Sigmoid colon (tissue), 7 donors: ENCODE measurements at places on chromosomes 16 and 17. TPM values are rescaled to one million over a fixed set of nuclear protein-coding genes. Genes with fewer than 3 reads are reported as not detected.
A peak's percentile ranks its signal among the peaks of the same experiment; 100 is the strongest.

The MT1G gene
- 2.0 TPM for total RNA-seq

DNA sequence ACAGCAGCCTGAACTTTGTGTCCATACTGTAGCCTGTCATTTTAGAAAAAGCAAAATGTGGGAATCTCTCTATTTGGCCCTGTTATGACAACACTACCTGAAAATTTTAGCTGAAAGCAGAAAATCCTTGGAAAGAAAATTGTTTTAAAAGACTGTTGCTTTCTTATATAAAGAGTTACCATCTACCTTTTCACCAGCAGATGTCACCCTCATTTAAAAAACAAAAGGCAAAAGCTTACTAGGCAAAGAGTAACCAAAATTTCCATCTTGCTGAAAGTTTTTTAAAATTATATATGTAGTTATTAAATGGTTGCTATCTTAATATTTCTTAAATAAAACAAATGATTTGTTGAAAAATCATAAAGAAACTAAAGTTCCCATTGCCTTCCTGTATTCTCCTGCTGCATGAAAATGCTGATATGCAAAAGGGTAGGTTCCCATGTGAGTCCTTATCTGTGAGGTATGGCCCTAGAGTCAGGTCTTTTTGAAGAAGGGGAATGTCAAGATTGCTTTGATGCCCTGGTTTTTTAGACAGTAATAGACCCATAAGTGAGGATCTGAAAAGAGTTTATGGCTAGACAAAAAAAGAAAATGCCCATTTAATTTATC, 61.0 kb downstream of the TNRC6C start:
- no peak for DNase-seq

The CCDC144A gene
- 3.8 TPM for total RNA-seq

GRCh38 chr16:54116124-54116655, 170.4 kb downstream of the IRX3 start:
- no peak for DNase-seq

The FAM20A gene
- 6.4 TPM for total RNA-seq

GRCh38 chr16:13909872-13910303, 10.1 kb upstream of the ERCC4 start:
- DNase-seq = peak; percentile 68

DNA sequence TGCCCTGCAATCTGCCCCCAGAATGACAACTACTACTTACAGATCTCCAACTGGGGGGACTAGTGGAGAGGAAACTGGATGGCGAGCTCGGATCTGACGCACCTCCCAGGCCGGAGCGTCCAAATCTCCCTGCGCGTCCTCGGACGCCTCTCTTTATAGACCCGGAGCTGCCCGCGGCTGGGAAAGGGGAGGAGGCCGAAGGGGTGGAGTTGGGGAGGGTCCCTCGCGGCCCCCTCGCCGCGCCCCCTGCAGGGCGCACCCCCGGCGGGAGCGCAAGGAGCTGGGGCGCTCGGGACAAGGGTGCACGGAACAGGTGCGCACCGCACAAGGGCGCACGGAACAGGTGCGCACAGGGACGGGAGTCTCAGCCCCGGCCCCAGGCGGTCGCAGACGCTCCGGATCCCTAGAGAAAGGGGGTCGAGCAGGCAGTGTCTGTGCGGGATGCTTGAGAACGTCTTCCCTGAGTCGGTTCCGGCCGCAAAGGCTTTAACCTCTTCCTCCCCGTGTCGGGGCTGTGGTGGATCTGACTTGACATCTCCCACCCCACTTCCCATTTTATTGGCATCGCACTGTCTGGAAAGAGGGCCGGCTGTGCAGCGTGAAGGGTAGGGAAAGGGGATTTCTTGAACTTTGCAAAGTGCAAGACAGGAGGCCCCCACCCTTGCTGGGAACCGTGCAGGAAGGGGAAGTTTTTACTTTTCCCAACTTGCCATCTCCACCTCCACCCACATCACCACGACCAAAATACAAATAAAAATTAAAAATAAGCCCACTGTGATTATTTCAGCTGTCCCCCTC, at the start of gene MYH11:
TSS of gene MYH11 (minus strand) at position 128 of the 798 bp plus-strand sequence. CDS start 18,776 bp downstream, outside the sequence.
- peak; percentile 91 for DNase-seq

DNA sequence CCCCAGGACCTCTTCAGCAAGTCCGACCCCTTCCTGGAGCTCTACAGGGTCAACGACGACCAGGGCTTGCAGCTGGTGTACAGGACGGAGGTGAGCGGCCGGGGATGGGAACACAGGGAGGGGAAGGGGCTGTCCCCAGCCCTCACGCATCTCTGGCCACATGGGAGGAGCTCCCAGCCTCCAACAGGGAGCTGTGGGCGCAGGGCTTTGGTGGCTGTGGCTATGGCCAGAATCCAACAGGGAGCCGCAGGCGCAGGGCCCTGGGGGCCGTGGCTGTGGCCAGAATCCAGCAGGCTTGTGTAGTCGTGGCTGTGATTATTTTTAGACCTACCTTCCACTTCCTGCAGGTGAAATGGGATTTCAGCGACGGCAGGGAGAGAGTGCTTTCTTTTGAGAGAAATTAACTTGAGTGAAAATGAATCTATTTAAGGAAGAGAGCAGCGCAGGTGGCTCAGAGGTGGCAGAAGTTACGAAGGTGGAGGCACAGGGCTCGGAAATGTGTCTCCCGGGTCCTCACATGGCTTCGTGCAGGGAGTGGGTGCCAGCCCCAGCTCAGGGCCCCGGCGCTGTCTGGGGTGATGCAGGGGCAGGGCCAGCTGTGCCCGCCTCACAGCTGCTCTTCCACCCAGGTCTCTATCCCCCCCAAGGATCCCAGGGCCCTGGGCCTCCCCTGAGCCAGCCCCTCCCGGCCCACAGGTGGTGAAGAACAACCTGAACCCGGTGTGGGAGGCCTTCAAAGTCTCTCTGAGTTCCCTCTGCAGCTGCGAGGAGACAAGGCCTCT, 9.4 kb downstream of the CPNE7 start:
- no peak for DNase-seq

- no peak for DNase-seq
Observed at GRCh38 chr16:9176547-9177418, 85.3 kb downstream of the HAPSTR1 start.

- no peak for DNase-seq
Observed at GRCh38 chr16:64397042-64397441, 724.8 kb downstream of the CDH11 start.

GRCh38 chr17:48356866-48357265, 73.1 kb downstream of the SKAP1 start:
- no peak for DNase-seq

DNA sequence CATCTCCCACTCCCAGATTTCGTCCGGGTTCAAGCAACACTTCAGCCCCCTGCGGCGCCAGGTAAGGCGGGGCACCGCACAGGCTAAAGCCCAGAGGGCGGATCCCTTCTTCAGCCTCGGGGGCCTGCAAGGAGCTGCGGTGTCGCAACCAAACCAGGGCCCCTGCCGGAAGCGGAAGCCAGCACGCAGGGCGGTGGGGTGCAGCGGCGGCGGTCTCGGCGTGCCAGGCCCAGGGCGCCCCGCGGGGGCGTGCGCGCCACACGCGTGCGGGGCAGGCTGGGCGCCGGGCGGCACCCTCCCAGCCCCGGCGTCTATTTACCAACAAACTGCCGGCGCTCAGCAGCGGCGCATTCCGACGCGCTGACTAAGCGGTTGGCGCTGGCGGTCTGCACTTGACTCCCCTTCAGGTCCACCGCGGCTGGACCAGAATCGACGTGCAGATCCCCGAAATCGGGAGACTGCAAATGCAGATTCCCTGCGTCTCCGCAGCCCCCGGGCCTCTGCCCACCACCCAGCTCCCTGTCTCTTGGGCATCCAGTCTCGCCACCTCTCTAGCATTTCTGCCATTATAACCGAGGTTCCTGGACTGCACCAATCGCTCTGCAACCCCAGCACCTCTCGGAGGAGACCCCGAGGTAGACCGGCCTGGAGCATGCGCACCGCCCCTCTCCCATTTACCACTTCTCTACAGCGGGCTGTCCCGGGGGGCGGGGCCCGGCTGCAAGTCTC, 421 bp upstream of the DLX4 start:
- DNase-seq = no peak

- DNase-seq = no peak
Observed at GRCh38 chr17:77879896-77880280, 78.6 kb upstream of the TNRC6C start.

The NPW gene
- not detected for total RNA-seq

GRCh38 chr17:46876353-46876887, 25.0 kb downstream of the WNT9B start:
- no peak for DNase-seq

- DNase-seq = no peak
Observed at GRCh38 chr17:12070561-12070960, 49.9 kb downstream of the MAP2K4 start.

- peak; percentile 63 for DNase-seq
Observed at GRCh38 chr16:48534601-48535340, 75.2 kb downstream of the N4BP1 start.

GRCh38 chr17:68613739-68614298, 12.7 kb upstream of the FAM20A start:
- DNase-seq = no peak

DNA sequence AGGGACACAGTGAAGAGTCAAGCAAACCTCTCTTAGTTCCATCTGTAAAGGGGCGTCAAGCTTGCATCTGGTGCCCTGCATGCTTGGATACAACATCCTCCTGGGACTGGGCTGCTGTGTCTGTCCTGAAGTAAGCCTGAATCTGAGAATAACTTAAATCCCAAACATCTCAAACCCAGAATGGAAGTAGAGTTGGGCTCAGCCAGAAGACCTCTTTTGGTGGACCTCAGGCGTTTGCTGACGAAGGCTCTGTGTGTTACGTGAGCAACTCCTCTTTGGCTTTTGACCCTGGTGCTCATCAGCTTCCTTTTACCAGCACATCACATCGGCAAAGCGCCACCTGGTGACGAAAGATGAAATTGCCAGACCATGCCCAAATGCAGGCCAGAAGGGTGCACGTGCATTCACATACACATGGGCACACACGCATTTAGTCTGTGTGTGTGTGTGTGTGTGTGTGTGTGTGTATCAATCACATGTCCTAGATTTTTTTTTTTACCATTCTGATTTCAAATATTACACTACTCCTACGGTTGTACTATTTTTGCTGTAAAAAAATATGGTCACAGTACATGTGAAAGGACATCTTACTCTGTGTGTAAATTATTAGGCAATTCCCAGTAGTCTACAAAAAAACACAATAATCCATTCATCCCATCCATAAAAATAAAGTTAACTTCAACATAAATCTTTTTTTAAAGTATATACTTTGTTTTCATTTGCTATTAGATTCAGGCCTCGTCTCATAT, 41.1 kb upstream of the FOXJ1 start:
- DNase-seq = peak; percentile 93

DNA sequence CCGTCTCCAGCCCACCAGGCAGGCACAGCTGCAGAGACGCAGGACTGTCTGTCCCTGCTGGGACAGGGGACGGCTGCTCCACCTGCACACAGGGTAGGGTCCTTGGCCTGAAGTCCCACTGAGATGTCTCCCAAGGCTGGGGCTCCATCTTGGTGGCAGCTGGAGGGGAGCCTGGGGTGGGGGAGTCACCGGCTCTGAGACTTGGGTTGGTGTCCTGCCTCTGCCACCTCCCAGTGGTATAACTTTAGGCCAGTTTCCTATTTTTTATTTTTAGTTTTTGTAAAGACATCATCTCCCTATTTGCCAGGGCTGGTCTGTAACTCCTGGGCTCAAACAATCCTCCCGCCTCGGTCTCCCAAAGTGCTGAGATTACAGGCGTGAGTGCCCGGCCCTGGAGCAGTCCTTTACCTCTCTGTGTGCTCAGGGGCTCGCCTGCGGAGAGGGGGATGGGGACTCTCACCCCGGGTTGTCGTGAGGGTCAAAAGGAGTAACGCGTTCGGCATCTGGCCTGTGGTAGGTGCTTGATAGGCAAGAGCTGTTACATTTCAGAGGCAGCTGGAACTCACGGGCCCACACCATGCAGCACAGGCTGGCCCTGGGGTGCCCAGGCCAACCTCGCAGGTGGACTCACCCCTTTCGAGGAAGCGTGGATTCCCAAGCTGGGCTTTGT, 46.6 kb upstream of the DOC2B start:
- DNase-seq = peak; percentile 54

DNA sequence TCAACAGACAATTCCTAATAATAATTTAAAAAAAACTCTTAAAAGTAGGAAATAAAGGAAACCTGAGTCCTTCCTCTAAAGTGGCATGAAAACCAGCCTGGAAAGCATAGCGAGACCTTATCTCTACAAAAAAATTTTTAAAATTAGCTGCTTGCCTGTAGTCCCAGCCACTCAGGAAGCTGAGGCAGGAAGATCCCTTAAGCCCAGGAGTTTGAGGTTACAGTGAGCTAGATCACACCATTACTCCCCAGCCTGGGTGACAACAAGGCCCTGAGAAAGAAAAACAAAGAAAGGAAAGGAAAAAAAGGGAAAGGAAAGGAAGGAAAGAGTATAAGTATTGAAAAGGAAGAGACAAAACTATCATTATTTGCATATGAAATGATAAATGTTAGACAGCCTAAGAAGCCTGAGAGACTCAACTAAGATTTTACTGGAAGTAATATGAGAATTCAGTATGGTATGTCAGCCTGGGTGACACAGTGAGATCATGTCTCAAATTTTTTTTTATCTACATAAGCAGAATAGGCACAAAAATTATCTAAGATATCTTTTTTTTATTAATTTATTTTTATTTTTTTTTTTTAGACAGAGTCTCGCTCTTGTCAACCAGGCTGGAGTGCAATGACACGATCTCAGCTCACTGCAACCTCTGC, 113.0 kb downstream of the GOSR1 start:
- no peak for DNase-seq

The SLC12A3 gene
- total RNA-seq = not detected

The PRR14 gene
- 20.8 TPM for total RNA-seq

DNA sequence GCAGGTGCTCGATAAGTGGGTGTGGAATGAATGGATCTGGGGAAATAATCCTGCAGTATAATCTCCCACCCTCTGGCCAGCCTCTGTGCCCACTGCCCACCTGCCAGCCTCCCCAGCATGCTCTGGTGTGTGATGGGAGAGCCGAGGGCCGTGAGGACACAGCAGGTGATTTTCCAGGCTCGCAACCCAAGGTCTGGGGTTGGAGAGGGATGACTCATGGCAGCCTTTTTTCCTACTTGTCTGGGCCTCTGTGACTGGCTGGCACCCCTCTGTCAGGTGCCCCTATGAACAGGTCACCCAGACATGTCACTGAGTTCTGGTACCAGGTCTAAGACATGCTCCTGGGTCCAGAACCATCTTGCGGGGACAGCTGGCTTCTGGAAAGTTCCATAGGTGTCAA, 385.7 kb upstream of the TNRC6C start:
- no peak for DNase-seq

The CYGB gene
- 19.6 TPM for total RNA-seq

DNA sequence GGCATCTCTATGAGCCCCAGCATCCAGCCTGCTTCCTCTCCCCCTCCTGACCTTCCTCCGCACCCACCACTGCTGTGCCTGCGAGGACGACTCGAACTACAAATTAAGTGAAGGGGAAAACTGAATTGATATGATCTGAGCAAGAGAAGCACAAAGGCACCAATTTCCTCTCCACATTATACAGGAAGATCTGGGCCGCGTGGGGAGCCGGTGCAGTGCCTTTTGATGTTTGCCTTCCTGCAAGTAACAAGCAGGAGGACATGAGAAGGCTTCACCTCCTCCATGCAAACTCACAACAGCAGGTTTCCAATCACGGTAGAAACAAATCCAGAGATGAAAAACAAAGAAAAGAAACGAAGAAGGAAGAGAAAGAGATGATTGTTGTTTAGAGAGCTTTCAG, 57.8 kb upstream of the MMP2 start:
- DNase-seq = no peak

The PFN1 gene
- total RNA-seq = 911 TPM
